ENCODE measurements at places on chromosomes 1 and 21.

DNA sequence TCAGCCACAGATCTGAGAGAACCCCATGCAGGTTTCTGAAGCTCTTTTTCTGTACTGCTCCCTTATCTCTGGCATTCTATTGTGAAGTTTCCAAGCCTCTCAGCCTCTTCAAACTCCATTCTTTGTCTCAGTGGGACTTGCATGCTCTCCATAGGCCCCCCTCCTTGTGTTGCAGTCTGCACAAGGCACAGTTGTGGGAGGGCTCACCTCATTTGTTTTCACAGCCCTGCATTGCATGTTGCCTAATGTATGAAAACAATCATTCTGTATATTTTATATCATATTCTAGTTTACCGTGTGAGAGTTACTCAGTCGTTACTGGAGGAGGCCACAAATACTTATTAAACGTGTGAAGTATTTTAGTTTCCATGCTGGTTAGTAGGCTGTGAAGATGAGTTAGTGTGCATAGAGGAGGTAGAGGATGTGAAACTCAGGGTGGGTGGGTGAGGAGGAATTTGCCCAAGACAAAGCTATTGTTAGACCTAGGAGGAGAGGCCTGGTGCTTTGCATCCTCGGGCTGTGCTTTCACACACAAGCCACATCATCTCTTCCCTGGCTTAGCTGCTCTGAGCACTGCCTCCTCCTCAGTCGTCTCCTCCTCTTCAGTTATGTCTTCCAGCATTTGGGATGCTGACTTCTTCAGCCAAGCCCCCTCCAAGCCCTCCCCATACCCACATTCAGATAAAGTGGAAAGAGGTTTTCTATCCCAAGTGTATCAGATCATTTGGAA lies 7.8 kb upstream of the CHI3L2 start:
- DNase-seq, result no peak

- no peak for DNase-seq
Measured at GRCh38 chr1:202659541-202659940, 50.7 kb downstream of the SYT2 start.

- DNase-seq, result peak; percentile 70
Measured at GRCh38 chr1:17441265-17441992, 2.0 kb upstream of the RCC2 start.

GRCh38 chr1:86085741-86086409 lies 70.7 kb downstream of the COL24A1 start:
- no peak for DNase-seq

DNA sequence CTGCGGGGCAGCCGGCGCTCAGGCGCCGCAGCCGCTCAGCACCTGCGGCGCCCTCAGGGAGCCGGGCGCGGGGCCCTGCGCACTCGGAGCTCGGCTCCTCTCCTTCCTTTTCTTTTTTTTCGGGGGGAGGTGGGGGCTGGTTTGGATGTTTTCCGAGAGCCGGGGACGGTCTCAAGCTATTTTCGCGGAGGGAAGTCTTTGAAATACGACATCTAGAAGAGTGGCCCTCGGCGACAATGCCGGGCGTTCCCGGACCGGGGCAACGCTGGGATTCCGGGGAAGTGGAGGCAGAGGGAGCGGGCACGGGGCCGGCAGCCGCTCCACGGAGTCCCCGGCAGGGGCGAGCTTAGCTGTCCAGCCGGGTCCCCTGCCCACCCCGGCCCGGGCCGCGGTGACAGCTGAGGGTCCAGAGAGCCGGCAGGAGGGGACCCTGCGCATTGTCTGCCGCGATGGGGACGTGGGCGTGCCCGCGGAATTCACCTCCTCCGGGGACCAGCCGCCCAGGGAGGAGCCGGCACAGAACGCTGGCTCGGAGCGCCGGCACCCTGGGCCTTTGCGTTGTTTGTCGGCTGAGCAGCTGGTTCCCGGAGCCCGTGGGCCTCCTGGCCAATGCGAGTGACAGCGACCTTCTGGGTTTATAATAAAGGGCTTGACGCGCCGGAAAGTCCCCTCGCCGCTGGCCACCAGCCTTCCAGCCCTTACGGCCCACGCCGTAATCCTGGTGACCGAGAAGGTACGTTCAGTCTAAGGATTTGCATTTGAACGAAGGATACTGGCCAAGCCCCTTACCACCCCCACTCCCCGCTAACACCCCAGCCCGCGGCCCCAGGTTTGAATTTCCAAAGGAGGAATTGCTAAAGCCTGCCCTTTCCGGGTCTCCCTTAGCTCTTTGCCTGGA lies 582 bp downstream of the SLC37A1 start:
- no peak for DNase-seq

DNA sequence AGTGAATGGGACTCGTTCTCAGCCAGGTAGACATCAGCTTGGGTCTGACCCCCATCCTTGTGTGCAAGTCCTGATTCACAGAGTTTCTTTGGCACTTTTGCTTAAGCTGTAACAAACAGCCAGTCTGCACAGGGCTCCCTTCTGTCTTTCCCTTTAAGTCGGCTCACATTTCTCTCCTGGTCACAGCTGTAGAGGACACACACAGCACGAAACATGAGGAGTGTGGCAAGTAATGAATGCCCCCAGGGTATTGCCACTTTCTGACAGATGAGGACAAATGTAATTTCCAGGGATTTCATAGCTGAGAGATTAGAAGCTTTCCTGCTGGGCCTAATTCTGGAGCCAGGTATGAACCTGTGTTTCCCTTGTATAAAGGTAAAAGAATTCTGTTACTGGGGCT lies 423.5 kb downstream of the KIF26B start:
- DNase-seq, result no peak

GRCh38 chr1:6209661-6210580 lies 4.0 kb downstream of the RNF207 start:
- DNase-seq, result no peak

DNA sequence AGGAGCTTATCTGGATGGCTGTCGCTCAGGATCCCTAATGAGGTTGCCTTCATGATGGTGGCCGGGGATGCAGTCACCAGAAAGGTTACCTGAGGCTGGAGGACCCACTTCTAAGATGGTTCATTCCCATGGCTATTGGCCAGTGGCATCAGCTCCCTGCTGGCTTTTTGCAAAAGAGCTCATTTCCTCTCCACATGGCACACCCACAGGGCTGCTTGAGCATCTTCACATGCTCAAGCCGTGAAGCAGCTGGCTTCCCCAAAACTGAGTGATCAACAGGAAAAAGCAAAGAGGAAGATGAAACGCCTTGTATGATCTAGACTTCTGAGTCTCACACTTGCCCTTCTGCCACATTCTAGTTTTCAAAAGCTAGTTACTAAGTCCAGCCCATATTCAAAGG lies 124.6 kb upstream of the CXADR start:
- no peak for DNase-seq

- DNase-seq, result no peak
Measured at GRCh38 chr1:214435867-214436266, 115.5 kb downstream of the PTPN14 start.

DNA sequence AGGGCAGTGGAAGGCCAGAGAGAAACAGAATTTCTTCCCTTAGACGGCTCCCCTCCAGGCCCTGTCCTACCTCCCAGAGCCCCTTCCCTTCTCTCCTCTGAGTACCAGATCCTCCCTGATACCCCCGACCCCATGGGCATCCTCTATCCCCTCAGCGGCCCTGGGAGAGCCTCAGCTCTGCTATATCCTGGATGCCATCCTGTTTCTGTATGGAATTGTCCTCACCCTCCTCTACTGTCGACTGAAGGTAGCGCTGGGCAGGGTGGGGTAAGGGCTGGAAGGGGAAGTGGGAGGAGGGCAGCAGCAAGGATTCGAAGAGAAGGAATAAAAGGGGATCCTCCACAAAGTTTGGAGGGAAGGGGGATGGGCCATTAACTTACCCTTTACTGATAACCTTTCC lies 2.7 kb downstream of the FCER1G start:
- no peak for DNase-seq

GRCh38 chr1:176416777-176417176 lies 46.2 kb upstream of the PAPPA2 start:
- no peak for DNase-seq

DNA sequence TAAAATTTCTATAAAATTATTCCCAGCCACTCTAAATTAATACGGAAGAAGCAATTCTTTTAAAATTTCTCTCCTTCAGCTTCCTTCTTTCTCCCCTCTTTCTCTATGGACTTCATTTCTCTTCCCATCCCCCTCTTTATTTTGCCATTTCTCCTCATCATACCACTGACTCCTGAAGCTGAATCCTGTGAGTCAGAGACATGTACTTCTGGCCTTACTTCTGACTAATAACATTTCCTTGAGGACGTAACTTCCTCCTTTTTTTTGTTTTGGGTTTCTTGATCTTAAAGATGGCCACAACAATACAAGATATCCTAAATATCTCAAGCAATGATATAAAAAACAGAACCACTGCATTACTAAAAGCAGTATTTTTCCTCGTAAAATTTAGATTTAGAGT lies 63.6 kb upstream of the DENND1B start:
- DNase-seq, result peak; percentile 88

DNA sequence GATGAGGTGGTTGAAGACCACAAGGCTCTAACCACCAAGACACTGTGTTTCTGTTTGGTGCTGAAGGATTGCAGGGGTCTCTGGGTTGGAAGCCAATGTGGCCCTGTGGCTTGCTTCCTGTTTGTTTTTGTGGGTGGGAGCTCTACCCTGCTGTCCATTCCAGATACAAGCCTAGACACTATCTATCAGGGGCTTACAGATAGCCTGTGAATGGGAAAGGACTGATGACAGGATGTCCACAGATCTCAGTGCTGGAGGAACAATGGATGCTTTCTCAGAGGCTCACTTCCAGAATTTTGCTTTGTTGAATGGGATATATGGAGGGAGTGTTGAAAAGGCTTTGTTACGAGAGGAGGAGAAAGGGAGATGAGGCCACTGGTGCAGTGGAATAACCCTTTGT lies 69.7 kb downstream of the NOS1AP start:
- DNase-seq, result no peak

- DNase-seq, result peak; percentile 29
Measured at GRCh38 chr1:53508991-53509666, 49.9 kb downstream of the DMRTB1 start.

- DNase-seq, result no peak
Measured at GRCh38 chr21:45618846-45619485, 24.6 kb upstream of the PCBP3 start.

GRCh38 chr1:22184892-22185612 lies 42.2 kb upstream of the WNT4 start:
- DNase-seq, result peak; percentile 5

- no peak for DNase-seq
Measured at GRCh38 chr1:172402878-172403569, 17.5 kb upstream of the C1orf105 start.

GRCh38 chr1:14944471-14944985 lies 209.0 kb upstream of the TMEM51 start:
- DNase-seq, result no peak

- peak; percentile 90 for DNase-seq
Measured at GRCh38 chr1:41678111-41678878, 193.8 kb upstream of the EDN2 start.

- DNase-seq, result no peak
Measured at GRCh38 chr1:206706806-206707366, 22.2 kb downstream of the MAPKAPK2 start.

- peak; percentile 57 for DNase-seq
Measured at GRCh38 chr1:28803051-28803450, 8.9 kb upstream of the OPRD1 start.

- DNase-seq, result no peak
Measured at GRCh38 chr1:110083866-110084226, 13.4 kb upstream of the ALX3 start.

GRCh38 chr1:202189918-202190715 lies 3.5 kb upstream of the LGR6 start:
- DNase-seq, result no peak

- peak; percentile 38 for DNase-seq
Measured at GRCh38 chr1:228082918-228083870, 686 bp downstream of the ARF1 start.

- DNase-seq, result no peak
Measured at GRCh38 chr1:13930151-13930550, 230.2 kb downstream of the PRDM2 start.

DNA sequence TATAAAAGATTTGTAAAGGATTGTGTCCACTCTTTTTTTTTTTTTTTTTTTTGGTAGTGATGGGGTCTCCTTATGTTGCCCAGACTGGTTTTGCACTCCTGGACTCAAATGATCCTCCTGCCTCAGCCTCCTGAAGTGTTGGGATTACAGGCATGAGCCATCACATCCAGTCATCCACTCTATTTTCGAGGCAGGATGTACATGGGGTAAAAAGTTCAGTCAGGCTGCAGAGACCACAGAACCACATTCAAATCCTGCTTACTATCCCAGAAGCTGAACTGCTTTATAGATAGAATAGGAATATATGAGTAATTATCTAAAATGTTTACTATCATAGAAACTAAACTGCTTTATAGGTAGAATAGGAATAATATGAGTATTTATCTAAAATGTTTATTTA lies 26.0 kb upstream of the KCNK2 start:
- DNase-seq, result peak; percentile 82

- no peak for DNase-seq
Measured at GRCh38 chr1:220702733-220703270, 12.6 kb downstream of the C1orf115 start.

GRCh38 chr1:14705824-14706223 lies 107.3 kb downstream of the KAZN start:
- no peak for DNase-seq

GRCh38 chr1:116373431-116374352 lies 648 bp downstream of the ATP1A1 start:
- DNase-seq, result peak; percentile 57

GRCh38 chr1:16153096-16153998 lies 2.5 kb downstream of the EPHA2 start:
- no peak for DNase-seq

GRCh38 chr1:168947041-168947440 lies 159.4 kb upstream of the ATP1B1 start:
- DNase-seq, result no peak

GRCh38 chr21:43281661-43282357 lies 113.0 kb downstream of the CRYAA start:
- no peak for DNase-seq

DNA sequence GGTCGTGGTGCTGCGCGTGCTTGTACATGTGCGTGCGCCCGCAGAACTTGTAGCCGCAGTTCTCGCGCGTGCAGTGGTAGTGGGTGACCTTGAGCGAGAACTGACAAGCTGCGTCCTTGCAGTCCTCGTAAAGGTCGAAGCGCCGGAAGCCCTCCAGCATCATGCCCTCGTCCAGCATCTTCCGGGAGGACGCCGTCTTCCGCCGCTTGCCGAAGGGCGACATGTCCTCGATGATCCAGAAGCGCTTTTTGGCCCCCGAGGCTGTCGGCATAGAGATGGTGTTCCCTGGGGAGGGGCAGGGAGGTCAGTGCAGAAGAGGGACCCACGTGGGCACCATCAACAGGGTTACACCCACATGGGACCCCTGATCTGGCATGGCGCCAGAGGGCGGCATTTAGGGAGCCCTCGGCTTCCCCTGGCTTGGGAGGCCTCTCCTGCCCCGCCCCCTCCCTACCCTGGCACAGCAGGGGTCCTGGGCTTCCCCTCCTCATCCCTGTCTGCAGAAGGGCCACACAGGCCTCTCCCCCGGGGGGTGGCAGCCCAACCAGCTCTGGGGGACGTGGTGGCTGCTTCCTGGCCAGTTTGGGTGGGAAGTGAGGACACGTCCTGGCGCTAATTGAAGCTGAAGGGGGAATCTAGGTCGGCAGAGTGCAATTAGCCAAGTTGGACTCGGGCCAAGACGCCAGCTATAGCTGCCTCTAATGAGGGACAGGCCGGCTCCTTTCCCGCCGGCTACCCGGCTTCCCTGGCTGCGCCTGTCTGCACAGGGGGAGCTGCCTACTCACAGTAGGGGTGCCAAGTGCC lies 156.5 kb downstream of the CASZ1 start:
- DNase-seq, result no peak

- no peak for DNase-seq
Measured at GRCh38 chr21:45299026-45299863, 11.6 kb upstream of the POFUT2 start.

- peak; percentile 70 for DNase-seq
Measured at GRCh38 chr1:220296981-220297380, 24.7 kb upstream of the RAB3GAP2 start.

- no peak for DNase-seq
Measured at GRCh38 chr1:77468257-77468948, 186.6 kb downstream of the AK5 start.
